ENCODE measurements at places on chromosomes 16 and 17.

DNA sequence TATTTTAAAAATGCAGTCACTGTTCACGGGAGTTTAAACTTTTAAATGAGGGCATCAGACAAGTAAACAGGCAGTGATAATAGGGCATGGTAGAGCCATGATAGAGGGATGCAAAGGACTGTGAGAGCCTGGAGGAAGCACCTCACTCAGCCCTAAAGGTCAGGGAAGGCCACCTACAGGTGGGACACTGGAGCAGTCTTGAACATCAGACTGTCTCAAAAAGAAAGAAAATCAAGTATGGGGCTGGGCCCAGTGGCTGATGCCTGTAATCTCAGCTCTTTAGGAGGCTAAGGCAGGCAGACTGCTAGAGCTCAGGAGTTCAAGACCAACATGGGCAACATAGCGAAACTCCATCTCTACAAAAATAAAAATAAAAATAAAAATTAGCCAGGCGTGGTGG is 31.0 kb upstream of the DHRS7B start:
- DNase-seq, result no peak

DNA sequence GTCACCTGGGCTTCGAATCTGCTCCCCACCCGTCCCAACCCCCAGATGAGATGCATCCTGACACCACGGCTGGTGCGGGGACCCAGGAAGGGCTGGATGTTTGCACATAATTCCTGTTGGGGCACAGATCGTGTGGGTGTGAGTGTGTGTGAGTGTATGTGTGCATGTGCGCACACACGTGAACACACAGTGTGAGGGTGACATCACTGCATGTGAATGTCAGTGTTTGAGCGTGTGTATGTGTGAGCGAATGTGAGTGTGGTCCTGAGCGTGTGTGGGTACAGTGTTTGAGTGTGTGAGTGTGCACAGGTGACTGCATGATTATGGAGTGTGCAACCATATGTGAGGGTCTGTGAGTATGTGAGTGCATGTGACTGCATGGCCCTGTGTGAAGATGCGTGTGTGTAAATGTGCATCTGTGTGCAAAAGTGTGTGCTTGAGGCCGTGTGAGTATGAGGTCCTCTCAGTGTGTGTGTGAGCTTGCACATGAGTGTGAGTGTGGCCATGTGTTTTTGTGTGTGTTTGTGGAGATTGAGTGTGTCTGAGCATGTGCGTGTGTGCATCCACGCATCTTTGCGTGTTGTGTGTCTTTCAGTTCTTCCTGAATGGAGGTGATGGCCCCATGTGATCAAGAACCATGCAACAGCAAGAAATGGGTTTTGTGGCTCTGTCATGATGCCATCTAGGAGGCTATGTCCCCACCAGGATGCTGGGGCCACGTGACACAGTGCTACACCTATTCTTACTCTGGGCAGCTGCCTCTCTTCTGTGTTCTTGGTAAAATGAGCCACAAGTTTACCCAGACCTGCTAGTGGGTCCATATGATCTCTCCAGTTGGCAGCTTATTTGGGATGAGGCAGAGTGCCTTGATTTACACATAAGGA is 70.5 kb upstream of the GCSH start:
- no peak for DNase-seq

DNA sequence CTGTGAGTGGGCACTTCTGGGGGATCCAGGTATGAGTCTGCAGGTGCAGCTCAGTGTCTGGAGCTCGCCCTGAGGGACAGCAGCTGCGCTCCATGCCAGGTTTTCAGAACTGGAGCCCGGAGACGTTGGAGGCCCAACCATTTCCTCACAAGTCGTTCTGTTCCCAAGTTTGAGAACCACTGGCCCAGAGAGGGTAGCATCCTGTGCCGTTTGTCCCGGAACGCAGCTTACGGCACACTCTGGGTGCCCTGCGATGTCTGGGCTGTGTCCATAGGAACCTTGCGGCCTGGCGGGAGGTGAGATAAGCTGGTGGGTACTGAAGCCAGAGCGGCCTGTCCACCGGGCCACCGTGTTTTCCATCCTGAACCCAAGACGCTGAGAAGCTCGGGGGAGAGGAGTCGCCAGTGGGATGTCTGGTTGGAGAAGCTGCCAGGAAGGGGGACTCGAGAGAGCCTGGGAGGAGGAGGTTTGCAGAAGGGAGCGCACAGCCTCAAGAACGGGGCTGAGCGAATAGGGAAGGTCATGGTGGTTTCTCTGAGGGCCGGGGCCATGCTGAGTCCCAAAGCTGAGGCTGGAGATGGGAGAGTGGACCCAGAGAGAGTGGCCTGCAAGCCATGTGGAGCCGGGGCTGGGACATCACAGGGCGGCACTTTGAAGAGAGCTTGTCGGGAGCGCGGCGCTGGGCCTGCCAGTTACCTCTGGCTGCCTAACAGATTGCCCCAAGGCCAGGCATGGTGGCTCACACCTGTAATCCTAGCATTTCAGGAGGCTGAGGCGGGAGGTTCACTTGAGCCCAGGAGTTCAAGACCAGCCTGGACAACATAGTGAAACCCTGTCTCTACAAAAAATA is 211.0 kb upstream of the GSE1 start:
- DNase-seq, result no peak

- DNase-seq, result no peak
These were observed 48.4 kb upstream of the SKAP1 start for GRCh38 chr17:48478224-48479013.

DNA sequence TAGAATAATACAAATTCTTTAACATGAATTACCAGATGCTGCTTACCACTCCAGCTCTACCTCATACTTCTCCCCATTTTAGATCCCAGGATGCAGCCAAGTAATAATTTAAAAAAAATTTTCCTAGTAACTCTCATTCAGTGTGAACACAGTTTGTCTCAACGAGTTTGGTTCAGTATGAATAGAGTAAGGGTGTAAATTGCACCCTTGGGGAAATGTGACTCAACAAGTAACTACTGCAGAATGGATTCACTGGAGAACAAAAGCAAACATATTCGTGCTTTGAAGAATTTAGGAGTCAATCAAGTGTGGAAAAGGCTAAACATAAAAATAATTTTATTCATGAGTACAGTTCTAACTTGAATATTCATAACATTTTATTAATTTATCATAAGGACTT is 23.0 kb downstream of the KCNJ16 start:
- no peak for DNase-seq

DNA sequence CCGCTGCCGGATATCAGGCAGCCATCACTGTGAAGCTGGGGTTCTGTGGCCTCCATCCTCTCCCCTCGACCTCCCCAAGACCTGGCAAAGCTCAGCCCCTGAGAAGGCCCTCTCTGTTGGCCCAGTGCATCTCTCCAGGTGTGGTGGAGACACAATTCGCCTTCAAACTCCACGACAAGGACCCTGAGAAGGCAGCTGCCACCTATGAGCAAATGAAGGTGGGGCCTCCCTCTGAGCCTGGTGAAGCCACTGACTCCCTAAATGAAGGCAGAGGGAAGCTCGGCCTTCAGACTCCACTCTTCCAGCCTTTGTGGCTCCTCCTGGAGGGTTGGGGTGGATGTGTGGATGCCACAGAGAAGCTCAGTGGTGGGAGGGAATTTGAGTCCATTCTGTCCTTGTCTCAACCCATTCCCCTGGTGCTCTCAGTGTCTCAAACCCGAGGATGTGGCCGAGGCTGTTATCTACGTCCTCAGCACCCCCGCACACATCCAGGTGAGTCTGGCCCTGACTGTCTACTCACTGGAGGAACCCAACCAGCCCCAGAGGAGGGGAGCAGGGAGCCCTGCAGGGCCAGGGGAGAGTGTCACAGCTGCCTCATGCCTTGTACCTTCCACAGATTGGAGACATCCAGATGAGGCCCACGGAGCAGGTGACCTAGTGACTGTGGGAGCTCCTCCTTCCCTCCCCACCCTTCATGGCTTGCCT is 1.7 kb upstream of the MRM1 start:
- DNase-seq, result no peak
